ENCODE measurements at places on chromosomes 16 and 17. TPM values are rescaled to one million over a fixed set of nuclear protein-coding genes. Genes with fewer than 3 reads are reported as not detected.

The DNAAF1 gene
- not detected for total RNA-seq

DNA sequence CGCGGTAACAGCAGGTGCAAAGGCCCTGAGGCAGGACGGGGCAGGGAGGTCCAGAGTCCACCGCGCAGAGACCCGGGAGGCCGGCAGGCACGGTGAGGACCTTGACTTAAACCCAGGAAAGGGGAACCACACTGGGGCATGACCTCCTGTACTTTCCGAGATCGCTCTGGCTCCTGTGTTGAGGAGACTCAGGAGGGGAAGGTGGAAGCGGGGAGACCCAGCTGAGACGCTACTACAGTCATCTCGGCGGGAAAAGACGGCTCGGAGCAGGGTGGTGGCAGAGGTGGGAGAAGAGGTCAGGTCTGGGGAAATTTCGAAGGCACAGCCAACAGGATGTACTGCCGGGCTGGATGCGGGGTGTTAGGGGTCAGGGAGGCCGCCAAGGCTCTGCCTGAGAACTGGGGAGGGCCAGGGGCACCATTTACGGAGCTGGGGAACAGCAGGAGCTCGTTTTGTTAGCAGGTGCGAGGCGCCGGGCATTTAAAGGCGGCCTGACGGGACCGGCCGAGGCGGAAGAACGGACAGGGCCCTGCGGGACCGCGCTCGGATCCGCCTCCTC, 22.3 kb downstream of the NPTX1 start:
- peaks cover 67% of the 10 kb centered on the region for H3K4me1 ChIP-seq
- H3K27ac ChIP-seq: peak overlapping the region; percentile 90
- H3K4me3 ChIP-seq: peak overlapping the region; percentile 72
- H3K27me3 ChIP-seq: 0 out of 3 replicates have a peak, but pooled peaks cover 2% of the 10 kb centered on the region
- no peaks in the 10 kb centered on the region for H3K36me3 ChIP-seq

DNA sequence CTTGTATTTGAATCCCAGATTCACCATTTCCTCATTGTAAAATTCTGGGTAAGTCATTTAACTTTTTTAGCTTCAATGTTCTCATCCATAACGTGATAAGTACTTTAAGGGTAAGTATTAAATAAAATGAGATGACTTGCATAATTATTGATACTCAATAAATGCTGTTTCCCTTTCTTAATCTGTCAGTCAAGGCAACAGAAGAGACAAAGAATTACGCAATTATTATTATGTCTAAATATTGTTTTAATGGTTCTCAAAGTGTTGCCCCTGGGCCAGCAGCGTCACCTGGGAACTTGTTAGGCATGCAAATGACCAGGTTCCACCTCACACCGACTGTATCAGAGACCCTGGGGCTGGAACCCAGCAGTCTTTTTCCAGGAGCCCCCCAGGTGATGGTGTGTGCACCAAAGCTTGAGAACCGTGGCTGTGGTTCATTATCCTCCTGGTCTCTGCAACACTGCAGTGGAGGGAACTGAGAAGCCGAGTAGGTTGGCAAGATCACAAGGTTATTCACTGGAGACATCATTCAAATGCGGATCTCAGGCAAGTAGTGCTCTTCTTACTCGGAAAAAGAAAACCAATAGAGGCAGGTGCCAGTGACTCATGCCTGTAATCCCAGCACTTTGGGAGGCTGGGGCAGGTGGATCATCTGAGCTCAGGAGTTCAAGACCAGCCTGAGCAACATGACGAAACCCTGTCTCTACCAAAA, 43.5 kb downstream of the LYRM9 start:
- 0 out of 3 replicates have a peak, but pooled peaks cover 2% of the 10 kb centered on the region for H3K27me3 ChIP-seq
- no peak overlapping the region for H3K4me3 ChIP-seq
- no peak overlapping the region for H3K27ac ChIP-seq
- H3K36me3 ChIP-seq: no peaks in the 10 kb centered on the region
- DNase-seq: no peak

GRCh38 chr17:68302666-68303065, 11.4 kb downstream of the ARSG start:
- DNase-seq: no peak
- no peak overlapping the region for H3K27ac ChIP-seq
- H3K4me1 ChIP-seq: no peaks in the 10 kb centered on the region
- H3K27me3 ChIP-seq: peaks cover 30% of the 10 kb centered on the region

The DNAI2 gene
- not detected for total RNA-seq

GRCh38 chr17:9151091-9151490, 129.8 kb downstream of the NTN1 start:
- H3K27me3 ChIP-seq: peaks cover 9% of the 10 kb centered on the region
- no peak overlapping the region for H3K4me3 ChIP-seq
- no peak for DNase-seq
- no peak overlapping the region for H3K27ac ChIP-seq

The PDK2 gene
- 1.9 TPM for total RNA-seq

The FGF11 gene
- 4.4 TPM for total RNA-seq

DNA sequence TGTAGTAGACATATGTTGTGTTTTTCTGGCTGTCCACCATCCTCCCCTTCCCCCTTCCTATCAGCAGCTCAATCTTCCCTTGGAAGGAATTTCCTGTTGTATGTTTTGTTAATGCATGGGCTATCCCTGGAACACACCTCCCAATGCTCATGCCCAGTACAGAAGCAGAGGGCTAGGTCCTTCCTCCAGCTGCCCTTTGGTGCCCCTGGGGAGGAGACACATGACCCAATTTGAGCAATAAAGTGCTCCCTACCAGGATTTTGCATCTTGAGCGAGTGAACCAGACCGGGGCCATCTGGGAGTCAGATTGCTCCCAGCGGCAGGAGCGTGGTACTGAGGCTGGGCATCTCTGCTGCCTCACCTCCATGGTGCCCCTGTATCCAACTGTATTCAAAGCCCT, 141.5 kb upstream of the MED13 start:
- H3K27ac ChIP-seq: no peak overlapping the region
- H3K36me3 ChIP-seq: no peaks in the 10 kb centered on the region
- H3K27me3 ChIP-seq: no peaks in the 10 kb centered on the region
- peaks cover 7% of the 10 kb centered on the region for H3K4me1 ChIP-seq
- no peak overlapping the region for H3K4me3 ChIP-seq
- DNase-seq: no peak

- H3K27me3 ChIP-seq: no peaks in the 10 kb centered on the region
- no peak overlapping the region for H3K4me3 ChIP-seq
- no peaks in the 10 kb centered on the region for H3K4me1 ChIP-seq
- no peak for DNase-seq
- no peak overlapping the region for H3K27ac ChIP-seq
These were observed 166.4 kb downstream of the CYB561 start for GRCh38 chr17:63279498-63280230.

DNA sequence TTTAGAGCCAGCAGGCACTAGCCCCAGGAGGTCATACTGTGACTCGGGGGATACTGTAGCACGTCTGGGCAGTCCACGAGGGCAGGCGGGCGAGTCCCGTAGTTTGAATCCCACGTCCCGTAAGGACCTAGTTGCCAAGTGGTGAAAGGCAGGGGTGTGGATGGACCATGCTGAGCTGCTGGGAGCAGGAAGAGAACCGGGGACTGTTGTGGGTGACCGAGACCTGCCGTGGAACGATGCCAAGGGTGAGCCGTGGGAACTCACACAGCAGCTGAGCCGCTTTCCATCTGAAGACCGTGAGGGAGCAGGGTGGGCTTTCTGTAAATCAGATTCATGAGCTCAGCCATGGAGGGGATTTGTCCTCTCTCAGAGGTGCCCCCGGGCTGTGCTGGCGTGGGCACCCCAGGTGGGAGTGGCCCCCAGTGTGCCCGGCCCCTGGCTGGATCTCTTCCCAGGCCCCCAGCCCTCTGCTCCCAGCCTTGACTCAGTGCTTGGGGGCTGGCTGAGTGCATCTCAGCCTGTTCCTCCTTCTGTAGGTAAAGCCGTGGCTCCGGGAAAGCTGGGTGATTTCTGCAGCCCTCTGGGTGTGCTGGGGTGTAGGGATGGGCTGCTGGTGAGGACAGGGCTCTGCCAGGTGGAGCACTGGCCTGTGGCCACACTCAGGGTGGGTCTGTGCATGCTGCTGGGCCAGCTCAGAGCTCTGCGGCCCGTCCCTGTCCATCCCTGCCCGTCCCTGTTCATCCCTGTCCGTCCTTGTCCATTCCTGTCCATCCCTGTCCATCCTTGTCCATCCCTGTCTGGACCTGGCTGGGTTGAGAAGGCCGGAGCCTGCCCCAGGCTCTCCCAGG, 13.6 kb downstream of the ASPSCR1 start:
- no peaks in the 10 kb centered on the region for H3K27me3 ChIP-seq
- no peak for DNase-seq
- no peaks in the 10 kb centered on the region for H3K4me1 ChIP-seq
- H3K36me3 ChIP-seq: peaks cover 9% of the 10 kb centered on the region
- H3K4me3 ChIP-seq: no peak overlapping the region

The RDM1 gene
- total RNA-seq: 5.7 TPM

The TRIM72 gene
- total RNA-seq: not detected
